Hematopoietic multipotent progenitor cell treated with erythropoietin and hydrocortisone succinate and interleukin-3 and kit ligand, for 17 days (in vitro differentiated cells): ENCODE measurements at places on chromosomes 5 and 9.

GRCh38 chr5:43421450-43422133 is 9.4 kb upstream of the CCL28 start:
- DNase-seq: no peak

GRCh38 chr5:31992377-31992776 is 181.7 kb downstream of the GOLPH3 start:
- DNase-seq: no peak

DNA sequence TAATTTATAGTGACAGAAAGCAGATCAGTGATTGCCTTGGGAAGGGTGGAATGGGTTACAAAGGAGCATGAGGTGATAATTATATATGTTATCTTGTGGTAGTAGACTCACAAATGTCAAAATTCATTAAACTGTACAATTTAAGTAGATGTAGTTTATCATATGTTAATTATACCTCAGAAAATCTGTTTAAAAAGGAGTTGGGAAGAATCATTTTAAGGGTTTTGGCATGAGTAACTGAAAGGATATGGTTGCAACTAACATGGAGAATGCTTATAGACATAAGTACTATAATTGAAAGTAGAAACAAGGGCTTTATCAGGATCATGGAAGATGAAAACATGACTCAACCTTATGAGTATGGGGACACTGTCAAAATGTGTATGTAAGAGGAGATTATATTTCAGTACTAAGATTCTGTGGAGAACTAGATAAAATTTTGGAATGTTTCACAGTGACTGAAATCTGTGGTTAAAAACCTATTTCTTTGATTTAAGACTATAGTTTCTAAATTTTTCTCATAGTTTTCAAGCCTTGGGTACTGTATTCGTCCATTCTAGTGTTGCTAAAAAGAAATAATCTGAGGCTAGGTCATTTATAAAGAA is 73.3 kb downstream of the FCHO2 start:
- no peak for DNase-seq

- no peak for DNase-seq
Observed at GRCh38 chr5:73678322-73678740, 52.3 kb downstream of the ARHGEF28 start.

DNA sequence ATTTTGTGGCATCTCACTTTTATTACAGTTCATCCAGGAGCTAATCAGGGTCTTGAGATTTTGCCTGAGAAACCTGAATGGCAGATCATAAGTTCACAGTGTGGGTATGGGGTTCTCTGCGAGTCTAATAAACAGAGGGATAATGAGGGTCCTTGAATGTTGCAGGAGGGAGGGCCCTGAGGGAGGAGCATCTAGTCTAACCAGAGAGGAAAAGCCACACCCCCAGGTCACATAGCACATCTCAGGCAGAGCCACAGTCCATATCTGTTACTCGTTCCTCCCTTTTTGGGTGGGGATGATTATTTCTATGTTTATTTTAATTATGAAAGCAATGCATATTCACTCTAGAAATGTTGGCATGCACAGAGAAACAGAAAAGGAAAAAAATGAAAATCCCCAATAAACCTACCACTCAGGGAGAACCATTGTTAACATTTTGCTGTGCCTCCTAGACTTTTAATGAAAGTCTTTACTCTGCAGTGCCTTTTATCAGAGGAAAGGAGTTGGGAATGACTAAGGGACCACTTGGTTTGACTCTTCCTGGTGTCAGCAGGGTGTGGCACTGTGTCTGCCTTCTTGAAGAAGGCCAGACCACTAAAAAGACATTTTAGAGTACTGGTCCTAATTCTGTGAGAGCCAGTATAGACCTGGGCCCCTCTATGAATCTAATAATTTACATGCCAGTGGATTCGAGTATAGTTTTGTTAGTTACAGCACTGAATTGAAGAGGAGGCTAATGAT is 2.8 kb downstream of the GALNT12 start:
- no peak for DNase-seq

GRCh38 chr9:118785456-118785855 is 583.8 kb downstream of the BRINP1 start:
- DNase-seq: no peak

GRCh38 chr9:38621434-38622287 is 1.3 kb upstream of the ANKRD18A start:
- DNase-seq: no peak

DNA sequence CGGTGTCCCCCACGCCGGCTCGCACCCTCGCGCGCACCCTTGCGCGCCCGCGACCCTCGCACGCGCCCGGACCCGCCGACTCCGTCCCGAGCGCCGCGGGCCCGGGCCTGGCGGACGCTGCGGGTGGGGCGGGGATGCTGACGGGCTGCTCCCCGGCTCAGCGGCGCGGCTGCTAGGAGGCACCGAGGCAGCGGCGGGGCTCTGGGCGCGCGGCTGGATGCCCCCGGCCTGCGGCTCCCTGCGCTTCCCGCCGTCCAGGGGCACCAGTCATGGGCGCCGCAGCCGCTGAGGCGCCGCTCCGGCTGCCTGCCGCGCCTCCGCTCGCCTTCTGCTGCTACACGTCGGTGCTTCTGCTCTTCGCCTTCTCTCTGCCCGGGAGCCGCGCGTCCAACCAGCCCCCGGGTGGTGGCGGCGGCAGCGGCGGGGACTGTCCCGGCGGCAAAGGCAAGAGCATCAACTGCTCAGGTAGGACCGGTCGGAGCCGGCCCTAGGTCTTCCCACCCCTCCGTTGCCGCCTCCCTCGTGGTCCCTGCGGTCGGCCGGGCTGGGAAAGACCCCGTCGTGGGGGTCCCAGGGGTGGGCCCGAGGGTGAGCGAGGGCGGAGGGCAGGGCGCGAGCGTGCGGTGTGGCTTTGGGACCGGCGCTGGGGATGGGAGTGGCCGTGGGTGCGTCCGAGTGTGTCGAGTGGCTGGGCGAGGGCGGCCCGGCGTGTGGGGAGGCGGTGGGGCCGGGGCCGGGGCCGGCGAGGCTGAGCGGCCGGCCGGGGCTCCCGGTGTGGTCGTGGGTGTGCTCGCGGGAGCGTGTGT is 530 bp downstream of the TMEFF1 start:
- DNase-seq: no peak
